Germinal center (tissue), 1 donor: ENCODE measurements at places on chromosomes 11 and 22.
A peak's percentile ranks its signal among the peaks of the same experiment; 100 is the strongest.

DNA sequence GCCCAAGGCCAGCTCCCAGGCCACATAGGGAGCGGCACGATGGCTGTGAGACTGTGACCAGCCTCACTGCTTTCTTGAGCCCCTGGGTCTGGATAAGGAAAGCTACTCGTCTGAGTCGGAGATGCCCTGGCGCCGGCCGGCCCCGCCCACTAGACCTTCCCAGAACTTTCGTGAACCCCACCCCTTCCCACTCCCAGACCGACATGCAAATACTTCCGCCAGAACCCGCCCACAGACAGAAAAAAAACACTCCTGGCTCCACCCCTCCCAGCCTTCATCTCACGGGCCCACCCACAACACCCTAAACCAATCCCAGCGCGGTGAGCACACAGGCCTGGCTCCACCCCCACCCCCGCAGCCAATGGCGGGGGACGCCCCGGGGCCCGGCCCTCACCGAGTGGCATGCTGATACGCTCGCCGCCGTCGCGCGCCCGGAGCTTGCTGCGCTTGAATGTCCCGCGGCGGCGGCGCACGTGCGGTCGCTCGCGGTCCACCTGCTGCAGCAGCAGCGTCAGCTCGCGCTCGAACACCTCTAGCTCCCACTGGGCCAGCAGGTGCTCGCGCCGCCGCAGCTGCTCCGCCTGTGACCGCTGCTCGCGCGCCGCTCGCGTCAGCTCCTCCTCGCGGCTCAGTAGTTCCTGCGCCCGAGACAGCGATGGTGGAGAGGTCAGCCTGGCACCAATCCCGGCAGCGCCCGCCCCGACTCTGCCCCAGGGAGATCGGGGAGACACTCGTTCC is 7.0 kb downstream of the MAP3K11 start:
- DNase-seq = no peak

GRCh38 chr11:75516886-75517285 is 8.9 kb downstream of the GDPD5 start:
- DNase-seq = no peak

GRCh38 chr22:30210235-30210909 is 36.2 kb downstream of the LIF start:
- no peak for DNase-seq

GRCh38 chr22:49117486-49117885 is 710.2 kb downstream of the BRD1 start:
- DNase-seq = no peak

DNA sequence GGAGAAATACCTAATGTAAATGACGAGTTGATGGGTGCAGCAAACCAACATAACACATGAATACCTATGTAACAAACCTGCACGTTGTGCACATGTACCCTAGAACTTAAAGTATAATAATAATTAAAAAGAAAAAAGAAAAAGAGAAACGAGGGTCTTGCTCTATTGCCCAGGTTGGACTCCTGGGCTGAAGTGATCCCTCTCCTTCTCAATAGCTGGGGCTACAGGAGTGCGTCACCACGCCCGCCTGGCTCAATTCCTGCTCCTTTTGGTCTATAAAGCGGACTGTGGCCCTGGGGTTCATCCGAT is 521 bp upstream of the PTS start:
- no peak for DNase-seq

- DNase-seq = no peak
These were observed 901.0 kb downstream of the BRD1 start for GRCh38 chr22:48926643-48927042.

- DNase-seq = no peak
These were observed 1027.4 kb downstream of the BRD1 start for GRCh38 chr22:48800036-48800885.

GRCh38 chr11:93497596-93497995 is 45.6 kb downstream of the SMCO4 start:
- DNase-seq = no peak

DNA sequence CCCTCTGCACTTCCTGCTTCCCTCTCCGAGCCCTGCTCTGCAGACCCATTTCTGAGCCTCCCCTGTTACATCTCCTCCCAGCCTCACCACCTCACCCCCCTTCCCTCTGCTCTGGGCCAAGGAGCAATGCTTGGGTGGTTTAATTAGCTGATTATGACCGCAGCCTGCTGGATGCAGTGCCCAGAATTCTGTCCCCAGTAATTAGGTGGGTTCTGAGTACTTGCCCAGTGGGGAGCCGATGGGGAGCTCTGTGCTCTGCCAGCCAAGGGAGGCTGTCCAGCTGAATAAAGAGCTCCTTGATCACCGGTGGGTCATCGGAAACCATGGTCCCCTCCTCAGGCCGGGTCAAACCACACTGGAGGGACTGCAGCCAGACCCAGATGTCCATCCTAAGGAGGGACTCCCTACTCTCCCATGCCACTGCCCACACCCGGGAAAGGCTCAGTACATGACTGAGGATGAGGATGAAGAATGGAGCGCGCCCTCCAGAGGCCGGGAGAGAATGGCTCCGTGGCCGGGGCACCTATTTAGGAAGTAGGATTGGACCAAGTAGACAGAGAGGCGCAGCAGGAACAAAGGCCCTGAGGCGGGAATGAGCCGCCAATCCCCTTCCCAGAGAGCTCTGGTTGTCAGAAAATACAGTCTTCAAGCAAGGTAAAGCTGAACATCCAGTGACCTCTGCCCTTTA is 9.1 kb downstream of the ARRB1 start:
- no peak for DNase-seq

- peak; percentile 47 for DNase-seq
These were observed 26.7 kb upstream of the TOLLIP start for GRCh38 chr11:1335811-1336761.

DNA sequence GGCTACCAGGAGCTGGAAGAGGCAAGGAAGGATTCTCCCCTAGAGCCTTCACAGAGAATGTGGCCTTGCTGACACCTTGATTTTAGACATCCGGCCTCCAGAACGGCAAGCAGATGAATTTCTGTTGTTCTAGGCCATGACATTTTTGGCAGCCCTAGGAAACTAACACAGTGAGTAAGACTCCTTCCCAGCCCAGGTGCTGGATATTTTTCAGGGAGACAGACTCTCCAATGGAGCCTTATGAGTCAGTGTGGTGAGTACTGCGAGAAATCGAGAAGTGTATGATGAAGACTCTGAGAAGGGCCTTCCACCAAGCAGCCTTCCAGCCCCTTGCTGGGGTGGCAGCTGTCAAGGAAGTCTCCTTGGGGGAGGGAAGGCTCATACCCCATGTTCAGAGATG is 114.4 kb downstream of the OSBP2 start:
- no peak for DNase-seq

DNA sequence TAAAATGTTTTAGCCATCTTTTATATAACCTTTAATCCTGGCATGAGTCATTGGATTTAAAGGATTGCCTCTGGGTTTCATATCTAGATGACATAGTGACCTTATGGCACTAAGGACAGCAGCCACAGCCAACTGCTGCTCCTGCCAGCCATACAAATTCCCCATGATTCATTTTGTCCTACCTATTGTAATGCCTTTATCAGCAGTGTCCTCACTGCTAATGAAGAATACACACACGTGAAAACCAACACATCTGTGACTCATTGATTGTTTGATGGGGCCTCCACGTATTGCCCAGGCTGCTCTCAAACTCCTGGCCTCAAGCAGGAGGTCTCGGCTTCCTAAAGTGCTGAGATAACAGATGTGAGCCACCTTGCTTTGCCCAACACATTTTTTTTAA is 1.8 kb downstream of the LDHAL6A start:
- DNase-seq = no peak

GRCh38 chr11:115778928-115779650 is 274.9 kb upstream of the CADM1 start:
- no peak for DNase-seq

GRCh38 chr11:121889931-121890330 is 226.1 kb downstream of the BLID start:
- DNase-seq = no peak

- DNase-seq = no peak
These were observed 77.7 kb downstream of the USP35 start for GRCh38 chr11:78266451-78266850.

- DNase-seq = no peak
These were observed 128.5 kb downstream of the CWF19L2 start for GRCh38 chr11:107329164-107329563.

GRCh38 chr11:122242731-122243130 is 126.7 kb upstream of the BLID start:
- no peak for DNase-seq

DNA sequence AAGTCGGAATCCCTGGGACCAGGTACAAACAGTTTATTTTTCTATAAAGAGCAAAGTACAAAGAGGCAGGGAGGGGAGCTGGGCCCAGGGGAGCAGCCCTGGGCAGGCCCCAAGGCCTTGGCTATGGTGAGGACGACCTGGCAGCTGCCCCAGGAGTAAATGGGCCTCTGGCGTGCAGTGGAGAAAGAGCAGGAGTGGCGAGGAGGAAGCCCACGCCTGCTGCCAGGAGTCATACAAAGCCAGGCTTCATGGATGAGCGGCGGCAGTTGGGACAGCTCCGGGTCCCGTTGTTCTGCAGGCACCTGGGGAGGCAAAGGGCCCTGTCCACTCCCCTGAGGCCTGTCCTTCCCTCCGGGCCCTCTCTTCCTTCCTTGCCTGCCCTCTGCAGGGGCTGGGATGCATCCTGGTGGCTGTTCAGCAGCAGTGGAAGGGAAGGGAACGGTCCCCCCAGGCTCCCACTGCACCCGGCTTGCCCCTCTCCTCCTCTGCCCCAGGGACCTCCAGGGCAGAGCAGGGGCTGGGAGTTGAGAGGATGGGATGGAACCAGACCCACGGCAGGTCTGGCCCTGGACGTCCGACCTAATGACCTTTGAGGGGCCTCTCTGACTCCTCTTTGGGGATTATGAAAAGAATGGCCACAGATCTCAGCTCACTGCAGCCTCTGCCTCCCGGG is 11.1 kb downstream of the RAPSN start:
- DNase-seq = no peak

DNA sequence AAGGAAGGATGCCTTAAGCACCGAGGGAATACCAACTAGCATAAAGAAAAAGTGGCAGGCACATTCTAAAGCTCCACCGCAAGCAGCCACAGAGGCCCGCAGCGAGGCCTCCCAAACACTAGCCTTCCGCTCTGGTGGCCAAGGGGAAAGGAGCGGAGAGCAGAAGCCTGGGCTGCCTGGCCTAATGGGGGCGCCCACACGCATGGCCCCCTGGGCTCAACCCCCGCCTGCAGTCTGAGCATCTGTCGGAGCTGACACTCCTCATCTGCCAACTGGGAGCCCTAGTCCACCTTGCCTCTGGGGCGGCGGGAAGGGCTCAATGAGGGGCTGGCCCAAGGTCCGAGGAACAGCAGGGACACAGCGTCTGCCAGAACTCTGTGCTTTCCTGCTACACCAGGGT is 50.1 kb upstream of the WNT11 start:
- DNase-seq = no peak

GRCh38 chr11:2929531-2929949 is 320 bp upstream of the PHLDA2 start:
- DNase-seq = no peak

GRCh38 chr11:71342951-71343827 is 90.8 kb upstream of the SHANK2 start:
- peak; percentile 61 for DNase-seq

DNA sequence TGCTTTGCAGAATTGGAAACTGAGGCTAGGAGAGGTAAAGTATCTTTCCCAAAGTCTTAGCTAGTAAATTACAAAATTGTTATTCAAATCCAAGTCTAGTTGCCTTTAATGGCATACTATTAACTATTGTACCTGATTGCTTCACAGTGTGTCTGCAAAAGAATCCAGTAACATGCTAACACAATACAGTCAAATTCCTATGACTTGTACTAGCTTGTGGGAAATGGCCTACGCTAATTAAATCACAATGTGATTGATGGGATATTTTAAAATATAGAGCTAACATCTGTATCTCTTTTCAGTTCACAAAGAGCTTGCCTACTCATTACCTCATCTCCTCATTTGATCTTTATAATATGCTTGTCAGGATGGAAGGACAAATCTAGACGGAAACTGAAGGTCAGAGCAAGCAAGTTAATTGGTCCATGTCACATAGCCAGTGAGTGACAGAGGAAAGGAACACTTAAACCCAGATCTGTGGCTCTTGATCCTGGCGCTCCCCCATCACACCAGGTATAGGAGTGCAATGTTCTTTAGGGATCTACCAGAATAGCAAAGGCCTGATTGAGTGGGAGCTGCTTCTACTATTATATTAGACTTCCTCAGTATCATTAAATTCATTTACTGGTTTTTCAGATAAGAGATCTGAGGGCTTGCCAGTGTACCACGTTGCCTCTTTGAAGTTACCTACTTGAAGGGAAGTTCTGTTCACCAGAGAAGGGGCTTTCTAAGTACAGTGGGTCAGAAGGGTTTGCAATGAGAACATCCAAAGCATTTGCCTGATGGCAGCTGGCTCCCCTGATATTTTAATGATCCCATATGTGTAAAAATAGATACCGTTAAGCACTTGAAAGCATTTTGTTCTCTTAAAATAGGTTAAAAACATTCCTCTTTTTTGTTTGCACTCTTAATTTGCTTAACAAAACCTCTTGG is 213.6 kb upstream of the SESN3 start:
- DNase-seq = no peak

GRCh38 chr11:35043936-35044335 is 95.0 kb upstream of the CD44 start:
- no peak for DNase-seq

- DNase-seq = no peak
These were observed 607.5 kb downstream of the METTL15 start for GRCh38 chr11:28715726-28716125.

GRCh38 chr11:99241066-99241465 is 220.3 kb downstream of the CNTN5 start:
- no peak for DNase-seq

DNA sequence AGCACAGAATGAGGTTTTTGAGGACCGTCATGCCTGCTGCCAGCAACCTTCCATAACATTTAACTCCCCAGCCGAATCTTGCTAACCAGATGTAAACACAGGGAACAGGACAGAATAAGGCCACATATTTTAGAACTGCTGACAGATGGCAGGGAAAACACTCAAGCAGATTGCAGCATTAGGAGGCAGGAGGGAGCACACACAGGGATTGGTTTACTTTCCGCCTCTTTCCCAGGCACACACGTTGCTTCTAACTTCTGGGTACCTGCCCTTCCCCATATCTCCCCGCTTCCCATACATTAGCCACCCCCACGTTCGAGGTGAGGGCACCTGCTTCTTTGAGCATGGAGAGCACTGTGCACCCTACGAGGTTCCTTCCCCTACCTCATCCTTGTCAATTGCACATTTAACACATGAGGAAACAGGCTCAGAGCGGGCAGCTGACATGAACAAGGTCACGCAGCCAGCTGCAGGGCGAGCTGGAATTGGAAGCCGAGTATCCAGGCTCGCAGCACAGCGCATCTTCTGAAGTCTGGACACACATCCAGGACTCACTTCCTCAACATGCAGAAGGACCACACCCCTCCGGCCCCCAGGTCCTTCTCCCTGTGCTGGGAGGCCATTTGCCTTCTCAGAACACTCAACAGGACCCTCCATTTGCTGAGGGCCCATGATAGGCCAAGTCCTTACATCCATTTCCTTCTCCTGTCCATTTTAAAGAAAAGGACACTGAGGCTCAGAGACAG is 18.7 kb downstream of the ASPHD2 start:
- no peak for DNase-seq
